ENCODE measurements at places on chromosomes 3 and 15. TPM values are rescaled to one million over a fixed set of nuclear protein-coding genes. Genes with fewer than 3 reads are reported as not detected.

ISLR2 gene
- polyA plus RNA-seq: 0.23 TPM

CHRNA7 gene
- 2.6 TPM for polyA plus RNA-seq

PCSK6 gene
- 0.87 TPM for polyA plus RNA-seq

ITPKA gene
- 0.84 TPM for polyA plus RNA-seq

CACNA2D3 gene
- polyA plus RNA-seq: 0.56 TPM

ABHD17C gene
- polyA plus RNA-seq: 2.0 TPM

NCK1 gene
- polyA plus RNA-seq: 10.5 TPM
